ENCODE measurements at places on chromosomes 13 and 19. TPM values are rescaled to one million over a fixed set of nuclear protein-coding genes. Genes with fewer than 3 reads are reported as not detected.

The DAZAP1 gene
- total RNA-seq, result 45.9 TPM

The CADM4 gene
- total RNA-seq, result 0.68 TPM

The APBA3 gene
- 10.6 TPM for total RNA-seq

The ZSWIM4 gene
- 2.9 TPM for total RNA-seq
